Left ventricle myocardium superior (tissue), 1 donor: ENCODE measurements at places on chromosomes 3 and 15.

- DNase-seq: no peak
Observed at GRCh38 chr3:177589911-177590381, 392.7 kb upstream of the TBL1XR1 start.

- DNase-seq: no peak
Observed at GRCh38 chr3:147119989-147120388, 286.4 kb downstream of the ZIC4 start.

- no peak for DNase-seq
Observed at GRCh38 chr3:109278141-109278540, 38.2 kb downstream of the DPPA2 start.

DNA sequence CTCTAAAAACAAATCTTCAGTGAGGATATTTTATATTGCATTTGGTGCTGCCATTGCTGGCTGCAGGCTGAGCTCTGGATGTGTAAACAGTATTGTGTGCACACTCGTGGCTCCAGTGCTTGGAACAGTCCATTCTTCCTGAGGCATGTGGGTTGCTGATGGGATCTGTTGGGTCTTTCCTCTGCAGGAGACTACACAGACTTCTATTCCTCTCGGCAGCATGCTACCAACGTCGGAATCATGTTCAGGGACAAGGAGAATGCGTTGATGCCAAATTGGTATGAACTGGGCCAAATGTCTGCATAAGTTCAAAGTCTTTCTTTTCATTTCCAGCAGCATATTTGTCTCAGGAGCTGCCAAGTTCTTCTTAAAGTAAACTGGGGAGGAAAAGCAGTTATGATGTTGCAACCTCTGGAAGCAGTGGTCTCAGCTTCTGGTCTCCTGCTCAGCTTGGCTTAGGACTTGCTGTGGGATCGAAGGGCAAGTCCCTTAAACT, 9.3 kb downstream of the FAH start:
- DNase-seq: no peak

GRCh38 chr15:45456212-45457106, 66.1 kb downstream of the SLC30A4 start:
- DNase-seq: no peak

DNA sequence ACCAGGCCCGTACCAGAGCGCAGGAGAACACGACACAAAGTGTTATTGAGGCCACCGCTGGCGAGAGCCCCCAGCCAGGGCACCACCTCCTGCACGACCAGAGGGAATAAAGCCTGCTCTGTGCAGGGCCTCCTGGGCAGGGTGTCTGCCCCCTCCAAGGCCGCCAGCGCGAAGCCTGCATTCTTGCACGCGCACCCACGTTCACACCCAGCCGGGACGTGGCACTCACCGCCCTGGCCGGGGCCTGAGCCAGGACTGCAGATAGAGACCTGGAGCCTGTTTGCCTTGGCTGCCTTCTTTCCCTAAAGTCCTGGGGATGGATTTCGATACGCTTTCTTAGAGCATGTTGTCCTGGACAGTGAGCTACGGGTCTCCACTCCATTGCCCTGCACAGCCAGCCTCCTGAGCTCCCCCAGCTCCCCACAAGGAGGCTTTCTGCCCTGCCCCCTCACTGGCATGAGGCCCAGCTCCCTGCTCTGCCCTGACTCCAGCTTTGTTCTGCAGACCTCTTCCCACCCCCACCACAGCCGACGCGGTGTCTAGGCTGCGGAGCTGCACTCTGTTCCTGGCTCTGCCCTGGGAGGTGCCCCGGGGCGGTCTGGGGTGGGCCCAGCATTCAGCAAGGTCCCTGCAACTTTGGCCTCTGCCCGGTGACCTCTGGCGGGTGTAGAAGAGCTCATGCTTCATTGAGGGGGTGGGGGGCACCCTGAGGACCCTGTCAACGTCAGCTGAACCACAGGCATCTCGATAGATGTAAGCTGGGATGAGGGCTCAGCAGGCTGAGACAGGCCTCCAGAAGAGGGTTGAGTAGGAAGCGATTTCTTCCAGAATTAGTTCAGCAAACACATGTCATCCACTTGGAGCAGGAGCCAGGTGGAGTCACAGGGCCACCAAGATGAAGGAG, 145.0 kb downstream of the LRRK1 start:
- peak; percentile 79 for DNase-seq

- no peak for DNase-seq
Observed at GRCh38 chr15:65339416-65339815, 34.9 kb downstream of the RNU5B-1 start.

- DNase-seq: no peak
Observed at GRCh38 chr3:153180860-153181372, 18.9 kb downstream of the RAP2B start.

- no peak for DNase-seq
Observed at GRCh38 chr3:43959498-43960447, 269.0 kb downstream of the ABHD5 start.

- peak; percentile 91 for DNase-seq
Observed at GRCh38 chr3:153161138-153161713, 800 bp upstream of the RAP2B start.

- DNase-seq: no peak
Observed at GRCh38 chr15:36605604-36606263, 26.3 kb downstream of the CDIN1 start.

GRCh38 chr3:71130471-71131374, 452.8 kb downstream of the FOXP1 start:
- peak; percentile 64 for DNase-seq

GRCh38 chr3:49172551-49173041, 1.2 kb downstream of the KLHDC8B start:
- DNase-seq: peak; percentile 42

GRCh38 chr3:106860182-106860581, 517.1 kb upstream of the CCDC54 start:
- DNase-seq: no peak

DNA sequence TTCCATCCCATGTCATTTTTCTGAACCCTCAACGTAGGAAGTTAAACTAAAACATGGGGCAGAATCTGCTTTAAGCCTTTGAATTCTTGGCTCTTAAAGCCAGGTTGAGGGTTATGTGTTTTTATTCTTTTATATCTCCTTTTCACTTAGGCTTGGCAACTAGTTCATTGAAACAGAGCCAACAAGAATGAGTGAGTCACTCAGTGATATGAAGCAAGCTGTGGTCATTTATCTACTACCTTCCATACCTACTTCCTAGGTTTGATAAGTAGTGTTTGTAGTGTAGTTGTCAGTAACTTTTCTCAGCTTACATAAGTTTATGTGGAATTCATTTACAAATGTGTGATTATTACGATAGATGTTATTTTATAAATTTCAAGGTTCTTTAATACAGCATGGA, 67.4 kb downstream of the SNRPN start:
- no peak for DNase-seq

DNA sequence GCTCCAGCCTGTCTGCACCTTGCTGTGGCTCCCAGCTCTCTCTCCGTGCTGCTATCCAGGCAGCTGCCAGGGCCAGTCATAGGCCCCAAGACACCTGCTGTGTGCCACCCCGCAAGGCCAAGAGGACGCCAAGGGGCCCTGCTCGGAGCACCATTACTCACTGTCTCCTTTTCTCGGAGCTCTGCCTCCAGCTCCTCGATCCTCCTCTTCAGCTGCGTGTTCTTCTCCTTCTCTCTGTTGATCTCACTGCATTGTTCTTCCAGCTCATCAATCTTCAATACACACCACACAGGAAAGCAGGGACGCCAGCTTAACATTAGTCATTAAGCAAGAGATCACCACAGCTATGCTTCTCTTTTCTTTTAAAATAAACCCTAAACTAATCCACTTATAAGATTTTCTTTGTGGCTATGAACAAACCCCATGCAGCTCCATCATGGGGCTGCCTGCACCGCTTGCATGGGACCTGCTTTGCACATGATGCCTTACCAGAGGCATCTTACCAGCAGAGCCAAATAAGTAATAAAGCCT, 42.6 kb downstream of the WHAMM start:
- no peak for DNase-seq

DNA sequence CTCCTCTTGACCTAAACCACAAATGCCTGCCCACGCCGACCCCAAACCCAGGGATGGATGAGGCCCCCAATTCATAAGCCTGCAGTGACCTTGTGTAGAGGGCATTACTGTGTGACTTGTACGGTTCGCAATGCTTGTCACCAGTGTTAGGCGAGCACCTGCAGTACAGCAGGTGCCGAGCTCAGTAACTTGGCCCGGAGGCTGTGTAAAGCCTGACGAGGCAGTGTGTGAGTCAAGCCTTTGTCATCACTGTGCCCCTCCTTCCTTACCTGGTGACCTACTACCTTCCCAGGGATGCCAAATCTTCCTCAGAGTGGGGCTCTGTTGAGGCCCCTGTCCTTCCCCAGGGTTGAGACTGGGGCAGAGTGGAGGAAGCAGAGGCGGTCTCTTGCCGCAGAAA, 37.2 kb upstream of the TMEM115 start:
- no peak for DNase-seq

DNA sequence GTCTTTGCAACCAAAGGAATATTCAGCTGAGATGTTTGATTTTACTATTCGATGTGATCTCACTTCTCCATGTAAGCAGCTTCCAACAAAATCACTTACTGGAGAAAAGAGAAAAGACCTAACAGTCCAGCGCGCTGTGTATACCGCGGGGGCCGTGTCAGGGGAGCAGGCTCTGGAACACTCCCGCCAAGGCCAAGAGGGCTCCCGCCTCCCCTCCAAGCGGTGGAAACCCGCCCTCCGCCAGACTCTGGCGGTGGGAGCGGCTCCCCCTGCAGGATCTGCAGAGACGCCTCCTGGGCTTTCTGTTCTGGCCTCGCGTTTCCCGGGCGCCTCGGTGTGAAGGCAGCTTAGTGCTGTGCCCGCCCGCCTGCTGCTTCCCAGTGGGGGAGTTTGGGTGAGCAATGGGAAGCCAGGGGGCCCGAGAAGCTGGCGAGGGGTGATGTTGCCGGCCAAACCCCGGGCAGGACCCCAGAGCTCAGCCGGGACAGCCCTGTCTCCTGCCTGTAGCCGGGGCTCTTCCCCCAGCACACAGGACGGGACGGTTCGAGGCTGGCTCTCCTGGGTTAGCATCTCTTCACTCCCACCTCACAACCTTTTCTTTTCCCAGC, 36.3 kb downstream of the CHST14 start:
- DNase-seq: peak; percentile 88

GRCh38 chr3:79310016-79310415, 457.8 kb downstream of the ROBO1 start:
- DNase-seq: no peak

GRCh38 chr3:55622733-55623132, 135.6 kb upstream of the WNT5A start:
- no peak for DNase-seq

GRCh38 chr15:39326306-39326975, 254.4 kb upstream of the THBS1 start:
- DNase-seq: no peak

GRCh38 chr3:193028258-193028657, 110.6 kb upstream of the MB21D2 start:
- DNase-seq: no peak
